ENCODE measurements at places on chromosomes 1 and 21.

- DNase-seq, result peak; percentile 50
These were observed 38.6 kb downstream of the DIRAS3 start for GRCh38 chr1:68011657-68012375.

- no peak for DNase-seq
These were observed 147.5 kb upstream of the EDN2 start for GRCh38 chr1:41631971-41632370.

DNA sequence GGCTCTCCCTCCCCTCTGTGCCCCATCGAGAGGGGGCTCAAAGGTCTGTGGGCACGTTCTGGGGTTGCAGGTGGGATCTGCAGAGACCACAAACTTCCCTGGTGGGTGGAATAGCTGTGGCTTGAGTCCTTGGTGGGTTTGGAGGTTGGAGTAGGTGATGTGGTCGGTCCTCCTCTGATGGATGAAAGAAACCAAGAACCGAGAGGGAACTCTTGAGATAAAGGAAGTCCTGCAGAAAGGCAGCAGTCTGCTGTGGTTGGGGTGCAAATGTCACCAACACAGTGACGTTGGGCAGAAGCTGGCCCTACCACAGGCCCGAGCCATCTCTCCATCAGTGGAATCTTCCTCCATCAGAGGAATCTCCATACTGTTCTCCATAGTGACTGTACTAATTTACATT lies 171.8 kb downstream of the FCRL5 start:
- DNase-seq, result no peak

DNA sequence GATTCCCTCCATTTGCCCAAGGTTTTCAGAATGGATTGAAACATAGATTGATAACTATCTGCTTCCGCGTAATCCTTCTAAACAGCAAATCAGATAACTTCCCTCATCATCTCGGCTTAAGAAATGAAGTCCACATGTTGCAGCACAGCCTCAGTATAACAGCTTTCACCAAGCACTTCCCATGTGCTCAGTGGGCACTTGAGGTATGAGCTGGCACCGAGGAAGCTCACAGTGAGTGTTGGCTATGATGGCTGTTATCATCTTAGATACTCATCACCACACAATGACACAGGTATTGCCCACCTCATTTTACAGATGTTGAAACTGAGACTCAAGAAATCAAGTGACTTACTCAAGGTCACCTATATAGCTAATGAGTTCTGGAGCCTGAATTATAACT lies 43.2 kb downstream of the RCSD1 start:
- DNase-seq, result no peak

- DNase-seq, result no peak
These were observed 40.1 kb upstream of the SLC5A9 start for GRCh38 chr1:48182439-48182838.

GRCh38 chr1:154773551-154773950 lies 96.5 kb downstream of the KCNN3 start:
- DNase-seq, result no peak

GRCh38 chr1:107879346-107879745 lies 85.6 kb downstream of the VAV3 start:
- DNase-seq, result peak; percentile 10

DNA sequence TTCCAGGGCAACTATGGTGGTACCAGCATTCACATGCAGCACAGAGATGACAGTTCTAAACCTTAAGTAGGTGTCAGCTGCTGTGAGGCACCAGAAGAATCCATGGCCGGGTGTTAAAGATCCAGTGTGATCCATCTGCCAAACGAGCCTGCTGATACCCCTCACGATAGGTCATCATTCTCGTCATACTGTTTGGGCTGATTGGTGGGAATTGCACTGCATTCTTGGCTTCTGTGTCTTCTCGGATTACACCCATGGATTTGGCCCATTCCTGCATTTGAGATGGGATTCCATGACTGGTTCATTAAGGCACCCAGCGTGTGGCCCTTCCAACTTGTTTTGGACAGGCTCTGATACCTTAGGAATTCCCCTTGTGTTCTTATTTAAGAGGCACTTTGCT lies 55.2 kb downstream of the ST6GALNAC3 start:
- no peak for DNase-seq

GRCh38 chr1:156766298-156767100 lies 836 bp upstream of the PRCC start:
- DNase-seq, result no peak

GRCh38 chr21:37245151-37245550 lies 22.0 kb downstream of the VPS26C start:
- no peak for DNase-seq

GRCh38 chr1:117793413-117793812 lies 136.0 kb downstream of the GDAP2 start:
- DNase-seq, result no peak

- no peak for DNase-seq
These were observed 7.2 kb upstream of the SMIM12 start for GRCh38 chr1:34866762-34867109.

GRCh38 chr1:7888248-7889081 lies 35.6 kb upstream of the UTS2 start:
- DNase-seq, result no peak

GRCh38 chr21:19781881-19782652 lies 1216.1 kb upstream of the NCAM2 start:
- DNase-seq, result no peak

DNA sequence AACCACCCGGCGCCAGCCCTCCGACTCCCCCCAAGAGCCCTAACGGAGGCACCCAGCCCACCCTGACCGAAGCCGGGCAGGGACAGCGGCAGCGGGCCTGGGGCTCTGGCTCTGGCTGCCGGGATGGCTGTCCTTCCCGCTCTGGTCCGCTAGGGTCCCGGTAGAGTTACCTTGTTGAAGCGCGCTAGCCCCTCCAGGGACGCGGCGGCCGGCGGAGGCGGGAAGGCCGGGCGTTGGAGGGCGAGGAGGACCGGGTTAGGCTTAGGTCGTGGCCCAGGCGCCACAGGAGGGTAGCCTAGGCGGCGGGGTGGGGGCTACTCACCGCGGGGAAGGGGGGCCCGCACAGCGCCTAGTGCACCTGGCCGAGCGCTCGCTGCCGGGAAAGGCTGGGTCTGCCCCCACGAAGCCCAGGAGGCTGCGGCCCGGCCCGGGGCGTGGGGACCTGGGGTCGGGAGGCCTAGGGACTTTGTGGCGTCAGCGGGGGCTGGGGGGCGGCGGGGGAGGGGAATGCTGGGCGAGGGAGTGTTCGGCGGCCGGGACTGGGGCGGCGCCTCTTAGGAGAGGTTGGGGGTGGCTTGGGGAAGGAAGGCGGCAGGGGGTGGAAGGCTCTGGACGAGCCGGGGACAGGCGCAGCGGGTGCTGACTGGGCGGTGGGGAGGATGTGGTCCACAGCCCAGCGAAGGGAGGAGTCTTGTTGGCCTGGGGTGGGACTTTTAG lies at the start of gene TRIM17:
TSS of gene TRIM17 (minus strand) at position 645 of the 717 bp plus-strand sequence. CDS start 1,789 bp downstream, outside the sequence.
- DNase-seq, result no peak

GRCh38 chr1:232422898-232423297 lies 207.0 kb downstream of the SIPA1L2 start:
- DNase-seq, result no peak
